Neural crest cell (in vitro differentiated cells): ENCODE measurements at places on chromosomes 6 and 20.

DNA sequence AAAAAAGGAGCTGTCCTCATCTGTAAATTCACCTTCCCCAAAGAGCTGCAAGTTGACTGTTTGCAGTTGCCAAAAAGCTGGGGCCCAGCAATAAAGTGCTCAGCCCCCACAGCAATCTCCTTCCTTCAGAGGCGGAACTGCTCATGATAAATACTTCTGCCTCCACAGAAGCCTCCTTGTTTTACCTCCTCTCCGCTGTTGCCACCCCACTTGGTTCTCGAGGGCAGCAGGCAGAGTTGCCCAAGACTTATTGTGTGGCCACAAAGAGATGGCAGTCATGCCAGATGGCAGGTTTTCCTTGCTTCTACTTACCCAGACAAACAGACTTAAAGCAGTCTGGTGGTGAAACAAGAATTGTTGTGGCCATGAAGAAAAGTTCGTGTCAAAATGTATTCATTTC is 66.3 kb downstream of the SLX4IP start:
- DNase-seq, result no peak

DNA sequence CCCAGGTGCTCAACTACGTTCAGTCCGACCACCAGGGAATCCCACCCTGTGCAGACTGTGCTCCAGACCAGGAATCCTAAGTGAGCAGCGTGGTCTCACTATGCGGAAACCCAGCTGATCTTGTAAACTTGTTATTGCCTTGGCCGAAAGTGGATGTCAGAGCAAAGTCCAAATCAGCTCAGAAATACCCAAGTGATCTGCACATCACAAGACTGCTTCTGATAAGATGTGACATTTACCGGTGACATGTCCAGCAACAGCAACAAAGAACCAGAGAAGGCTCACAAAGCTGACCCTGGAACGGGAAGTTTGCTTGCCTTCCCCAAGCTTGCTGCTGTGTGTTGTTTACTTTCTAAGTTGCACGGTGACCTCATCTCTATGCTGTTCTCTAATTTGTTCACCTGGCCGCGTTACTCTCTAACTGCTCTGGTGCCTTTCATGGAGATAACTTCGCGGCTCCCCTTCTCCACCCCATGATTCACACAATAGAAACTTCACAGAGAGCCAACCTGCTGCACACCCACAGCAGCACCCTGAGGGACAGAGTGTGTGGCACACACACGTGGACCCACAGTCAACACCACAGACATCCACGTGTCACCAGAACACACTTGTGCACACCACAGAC is 1.7 kb downstream of the BNIP5 start:
- DNase-seq, result no peak

- DNase-seq, result no peak
Observed at GRCh38 chr20:33067806-33068205, 11.6 kb upstream of the BPIFB4 start.

- peak; percentile 26 for DNase-seq
Observed at GRCh38 chr6:1527073-1527457, 82.7 kb upstream of the FOXC1 start.

- DNase-seq, result no peak
Observed at GRCh38 chr6:118935331-118935668, 341 bp upstream of the MCM9 start.

DNA sequence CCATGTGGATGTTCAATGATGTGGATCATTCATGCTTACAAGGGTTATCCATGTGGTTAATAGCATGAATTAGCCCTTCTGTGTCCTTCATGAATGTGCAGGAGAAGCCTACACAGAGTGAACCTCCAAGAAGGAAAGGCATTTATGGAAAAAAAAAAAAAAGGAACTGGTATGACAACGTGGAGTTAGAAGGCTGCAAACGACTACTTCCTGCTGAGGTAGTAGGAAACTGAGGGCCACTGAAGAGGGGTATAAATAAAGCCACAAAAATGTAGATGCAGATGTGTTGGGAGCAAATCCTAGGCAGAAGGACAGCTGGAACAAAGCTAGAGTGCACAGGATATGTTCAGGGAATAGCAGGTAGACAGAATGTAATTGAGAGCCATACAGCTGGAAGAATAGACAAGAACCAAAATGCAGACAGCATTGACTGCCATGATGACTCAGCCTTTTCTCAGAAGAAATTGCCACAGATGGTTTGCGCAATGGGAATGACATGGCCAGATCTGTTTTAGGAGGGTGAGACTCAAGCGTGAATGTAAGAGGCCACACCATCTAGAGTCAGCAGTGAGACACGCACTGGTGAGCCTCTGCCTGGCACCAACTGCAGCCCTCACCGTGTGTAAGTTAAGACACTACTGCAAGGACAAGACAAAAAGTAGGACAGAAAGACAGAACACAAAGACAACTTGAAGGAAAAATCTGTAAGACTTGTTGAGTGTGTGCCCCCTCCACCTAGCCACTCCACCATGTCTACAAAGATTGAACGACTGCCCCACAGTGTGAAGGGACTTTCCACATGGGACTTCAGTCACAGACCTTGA is 79.8 kb downstream of the KIF13A start:
- DNase-seq, result no peak

GRCh38 chr6:28901831-28902230 is 22.0 kb downstream of the TRIM27 start:
- DNase-seq, result no peak

GRCh38 chr6:27251112-27251605 is 3.7 kb downstream of the PRSS16 start:
- peak; percentile 64 for DNase-seq

DNA sequence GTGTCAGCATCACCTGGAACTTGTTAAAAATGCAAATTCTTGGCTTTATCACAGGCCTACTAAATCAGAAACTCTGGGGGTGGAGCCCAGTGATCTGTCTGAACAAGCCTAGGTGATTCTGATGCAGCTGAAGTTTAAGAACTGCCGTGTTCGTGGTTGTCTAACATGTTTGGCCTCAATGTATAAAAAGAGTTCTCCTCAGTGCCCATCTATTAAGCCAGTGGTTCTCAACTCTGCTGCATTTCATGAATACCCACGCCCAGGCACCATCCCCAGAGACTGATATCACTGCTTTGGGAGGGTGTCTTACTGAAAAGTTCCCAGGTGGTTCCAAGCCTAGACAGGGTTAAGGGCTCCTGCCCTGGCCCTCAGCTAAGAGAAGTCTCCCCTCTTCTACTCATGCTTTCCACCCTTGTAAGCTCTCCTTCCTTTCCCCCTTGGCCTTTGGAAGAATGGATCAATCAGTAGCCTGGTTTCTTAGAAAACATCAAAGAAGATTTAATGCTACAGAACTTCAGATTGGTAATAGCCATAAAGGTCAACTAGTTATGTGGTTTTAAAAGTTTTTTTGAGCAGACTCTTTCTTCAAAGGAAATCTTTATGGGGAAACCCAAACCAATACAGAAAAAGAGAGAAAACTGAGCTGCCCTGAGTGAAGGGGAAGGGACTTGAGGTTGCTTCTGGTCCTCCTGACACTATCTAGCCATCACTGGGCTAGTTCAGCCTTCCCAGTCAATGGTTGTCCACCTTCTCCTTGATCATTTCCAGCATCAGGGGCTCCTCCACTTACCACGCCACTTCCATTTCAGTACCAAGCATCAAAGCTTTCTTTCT is 38.9 kb upstream of the TNFAIP3 start:
- DNase-seq, result no peak

DNA sequence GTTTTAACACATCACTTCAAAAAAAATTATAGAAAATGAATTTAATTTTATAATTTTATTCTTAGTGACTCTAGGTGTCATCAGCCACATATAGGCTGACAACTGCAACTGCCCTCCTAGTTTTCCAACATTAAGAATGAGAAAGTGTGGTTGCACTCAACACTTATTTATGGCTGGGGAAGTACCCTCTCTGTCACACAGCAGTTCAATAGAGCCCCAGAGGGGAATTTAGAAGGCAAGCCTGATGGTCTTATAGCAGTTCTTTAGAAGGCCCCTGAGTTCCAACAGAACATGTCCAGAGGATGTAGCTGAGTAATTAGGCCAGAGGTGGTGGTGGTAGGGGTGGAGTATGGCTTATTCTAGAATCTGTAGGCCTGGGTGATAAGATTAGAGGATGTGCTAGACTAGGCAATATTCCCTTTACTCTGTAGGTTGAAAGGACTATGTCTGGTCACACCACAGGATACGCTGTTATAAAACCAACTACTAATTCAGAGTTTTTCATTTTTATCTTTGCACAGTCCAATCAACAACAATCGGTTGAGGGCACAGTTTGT is 226.5 kb upstream of the CITED2 start:
- no peak for DNase-seq

DNA sequence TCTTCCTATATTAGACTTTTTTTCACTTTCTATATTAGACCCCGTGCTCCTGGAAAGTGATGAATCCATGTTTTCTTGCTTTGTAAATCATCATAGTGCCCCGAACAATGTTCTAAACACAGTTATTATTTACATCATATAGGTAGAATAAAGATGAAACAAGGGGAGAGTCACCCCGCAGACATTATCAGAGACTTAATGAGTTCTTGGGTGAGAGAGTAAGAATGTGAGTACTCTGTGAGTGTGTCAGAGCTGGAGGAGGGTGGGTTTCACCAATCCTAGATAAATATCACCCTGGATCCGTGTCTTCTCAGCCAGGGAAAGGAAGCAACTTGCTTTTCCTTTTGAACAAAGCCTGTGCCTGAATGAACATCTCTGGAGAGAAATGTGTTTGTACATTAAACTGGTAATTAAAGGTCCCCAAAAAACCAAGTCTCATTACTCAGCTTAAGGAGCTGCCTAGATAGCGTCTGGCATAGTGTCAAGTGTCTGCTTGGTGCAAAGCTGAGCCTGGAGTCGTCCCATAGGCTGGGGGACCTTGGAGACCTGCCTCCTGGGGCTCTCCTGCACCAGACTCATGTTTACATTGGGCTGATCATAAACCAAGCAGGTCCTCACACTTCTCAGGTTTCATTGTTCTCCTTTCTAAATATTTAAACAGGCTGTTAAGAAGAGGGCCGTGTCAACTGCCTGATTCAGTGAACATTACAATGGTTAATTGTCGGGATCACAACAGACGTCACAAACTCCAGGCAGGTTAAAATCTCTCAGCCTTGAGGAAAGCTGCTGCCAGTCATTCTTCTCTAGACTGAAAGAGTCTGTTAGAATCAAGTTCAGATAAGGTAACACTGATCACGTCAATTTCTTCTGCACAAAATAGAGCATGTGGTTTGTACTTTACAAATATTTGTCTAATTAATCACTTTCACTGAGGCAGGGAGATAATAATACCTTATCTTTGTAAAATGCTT is 179.7 kb upstream of the MYLIP start:
- DNase-seq, result no peak

- DNase-seq, result no peak
Observed at GRCh38 chr20:49519777-49520359, 37.4 kb upstream of the KCNB1 start.

DNA sequence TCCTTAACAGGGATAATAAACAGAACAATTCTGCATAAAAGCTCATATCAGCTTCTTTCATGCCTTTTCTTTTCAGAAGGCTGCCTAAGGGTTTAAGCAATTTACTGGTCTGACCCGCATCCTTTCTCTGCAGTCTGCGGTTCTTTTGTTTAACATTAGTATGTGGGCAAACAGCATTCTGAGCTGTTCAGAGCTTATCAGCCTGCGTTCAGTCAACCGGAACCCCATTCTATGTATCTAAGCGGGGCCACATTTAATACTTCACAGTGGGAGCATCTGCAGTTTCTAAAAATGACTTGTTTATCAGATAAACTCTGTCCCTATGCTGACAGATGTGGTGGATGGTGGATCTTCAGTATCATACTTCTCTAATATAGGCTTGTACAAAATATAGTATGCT is 758.9 kb upstream of the MMS22L start:
- DNase-seq, result no peak

GRCh38 chr6:4318321-4318720 is 182.9 kb upstream of the ECI2 start:
- DNase-seq, result no peak

DNA sequence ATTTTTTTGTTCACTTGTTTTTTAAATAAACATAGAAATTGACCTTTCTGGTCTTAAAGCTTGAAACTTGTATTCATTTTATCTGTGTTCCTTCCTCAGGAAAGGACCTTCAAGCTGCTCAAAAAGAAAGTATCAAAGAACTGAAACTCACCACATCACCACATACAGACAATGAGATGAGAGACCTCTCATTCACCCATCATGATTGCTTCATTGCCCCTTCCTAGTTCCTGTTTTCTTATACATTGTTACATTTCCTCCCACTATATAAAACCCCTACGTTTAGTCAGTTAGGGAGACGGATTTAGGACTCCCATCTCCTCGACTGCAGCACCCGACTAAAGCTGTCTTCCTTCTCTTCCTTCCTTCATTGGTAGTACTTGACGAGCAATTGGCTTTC is 180.5 kb upstream of the OPRM1 start:
- no peak for DNase-seq

- no peak for DNase-seq
Observed at GRCh38 chr20:63857764-63858392, 3.4 kb upstream of the ABHD16B start.

- no peak for DNase-seq
Observed at GRCh38 chr6:50986319-50986718, 167.6 kb downstream of the TFAP2B start.

DNA sequence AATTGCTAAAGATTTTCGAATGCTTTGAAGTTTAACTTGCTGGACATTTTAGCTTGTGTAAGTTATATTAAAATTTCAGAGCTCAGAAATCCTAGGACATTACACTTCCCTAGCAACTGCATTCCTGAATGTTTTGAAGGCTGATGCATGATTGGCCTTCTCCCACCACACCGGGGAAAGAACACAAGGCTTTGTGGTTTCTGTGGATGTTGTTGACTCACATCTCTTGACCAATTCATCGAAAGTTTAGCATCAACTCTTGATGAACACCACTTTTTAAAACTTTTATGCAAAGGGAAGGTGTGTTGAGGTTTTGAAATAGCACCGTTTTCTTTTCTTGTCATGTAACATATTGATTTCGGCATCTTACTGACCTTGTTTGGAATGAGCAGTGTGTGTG is 81.1 kb downstream of the RIMS1 start:
- no peak for DNase-seq

DNA sequence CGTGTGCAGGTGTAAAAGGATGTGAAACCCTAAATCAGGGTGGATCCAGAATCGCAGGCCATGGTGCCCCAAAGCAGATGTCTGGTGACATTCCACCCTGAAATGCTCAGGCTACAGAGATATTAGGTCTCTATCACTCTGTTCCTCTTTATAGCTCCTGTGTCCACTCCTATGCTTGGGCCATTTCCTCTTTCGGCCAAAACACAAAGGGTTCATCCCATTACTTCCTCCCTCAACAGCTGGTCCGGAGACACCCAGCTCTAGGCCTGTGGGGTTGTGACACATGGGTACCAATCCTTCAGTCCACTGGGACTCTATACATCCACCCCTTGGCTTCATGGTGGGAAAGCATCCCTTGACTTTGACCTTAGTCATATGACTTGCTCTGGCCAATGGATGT is 1.7 kb upstream of the SIGLEC1 start:
- no peak for DNase-seq
